Heart right ventricle (tissue), 16 donors: ENCODE measurements at places on chromosomes 11 and 22.

- peaks cover 40% of the 10 kb centered on the region for H3K4me1 ChIP-seq
- H3K27ac ChIP-seq: no peak overlapping the region
- no peaks in the 10 kb centered on the region for H3K27me3 ChIP-seq
- no peak overlapping the region for H3K4me3 ChIP-seq
- no peaks in the 10 kb centered on the region for H3K36me3 ChIP-seq
These were observed 65.3 kb downstream of the AMBRA1 start for GRCh38 chr11:46528445-46529094.

DNA sequence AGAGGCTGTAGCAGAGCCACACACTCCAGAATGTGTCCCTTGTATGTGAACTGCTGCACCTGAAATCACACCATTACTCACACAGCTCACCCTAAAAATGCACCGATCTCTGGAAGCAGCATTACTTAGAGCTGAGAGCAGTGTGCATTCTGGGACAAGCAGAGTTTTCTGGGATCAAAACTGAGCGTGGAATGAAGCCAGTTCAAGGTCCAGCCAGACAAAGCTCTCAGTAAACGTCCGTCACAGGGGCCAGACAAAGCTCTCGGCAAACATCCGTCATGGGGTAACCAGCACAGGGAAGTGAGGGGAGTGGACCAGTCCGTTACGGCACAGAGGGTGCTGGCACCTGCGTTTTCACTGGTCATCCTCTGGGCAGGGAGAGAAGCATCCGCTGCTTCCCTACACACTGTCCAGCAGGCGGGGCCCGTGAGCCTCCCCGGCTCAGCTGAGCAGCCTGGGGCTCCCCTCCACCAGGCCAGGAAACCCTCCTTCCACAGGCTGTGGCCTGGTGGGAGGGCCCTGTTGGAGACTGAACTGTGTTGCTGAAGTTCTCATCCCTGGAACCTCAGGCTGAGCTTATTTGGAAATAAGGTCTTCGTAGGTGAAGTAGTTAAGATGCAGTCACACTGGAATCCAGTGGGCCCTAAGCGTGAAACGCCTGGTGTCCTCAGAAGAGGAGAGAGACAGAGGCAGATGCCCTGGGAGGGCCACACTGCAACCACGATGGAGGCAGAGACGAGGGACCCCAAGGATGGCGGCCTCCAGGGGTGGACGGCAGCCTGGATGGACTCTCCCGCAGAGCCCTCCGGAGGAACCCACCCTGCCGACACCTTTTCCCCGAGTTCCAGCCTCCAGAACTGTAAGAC lies 883.9 kb downstream of the BRD1 start:
- H3K4me1 ChIP-seq: no peaks in the 10 kb centered on the region
- H3K27ac ChIP-seq: no peak overlapping the region
- no peak for DNase-seq
- H3K4me3 ChIP-seq: no peak overlapping the region
- H3K36me3 ChIP-seq: no peaks in the 10 kb centered on the region

DNA sequence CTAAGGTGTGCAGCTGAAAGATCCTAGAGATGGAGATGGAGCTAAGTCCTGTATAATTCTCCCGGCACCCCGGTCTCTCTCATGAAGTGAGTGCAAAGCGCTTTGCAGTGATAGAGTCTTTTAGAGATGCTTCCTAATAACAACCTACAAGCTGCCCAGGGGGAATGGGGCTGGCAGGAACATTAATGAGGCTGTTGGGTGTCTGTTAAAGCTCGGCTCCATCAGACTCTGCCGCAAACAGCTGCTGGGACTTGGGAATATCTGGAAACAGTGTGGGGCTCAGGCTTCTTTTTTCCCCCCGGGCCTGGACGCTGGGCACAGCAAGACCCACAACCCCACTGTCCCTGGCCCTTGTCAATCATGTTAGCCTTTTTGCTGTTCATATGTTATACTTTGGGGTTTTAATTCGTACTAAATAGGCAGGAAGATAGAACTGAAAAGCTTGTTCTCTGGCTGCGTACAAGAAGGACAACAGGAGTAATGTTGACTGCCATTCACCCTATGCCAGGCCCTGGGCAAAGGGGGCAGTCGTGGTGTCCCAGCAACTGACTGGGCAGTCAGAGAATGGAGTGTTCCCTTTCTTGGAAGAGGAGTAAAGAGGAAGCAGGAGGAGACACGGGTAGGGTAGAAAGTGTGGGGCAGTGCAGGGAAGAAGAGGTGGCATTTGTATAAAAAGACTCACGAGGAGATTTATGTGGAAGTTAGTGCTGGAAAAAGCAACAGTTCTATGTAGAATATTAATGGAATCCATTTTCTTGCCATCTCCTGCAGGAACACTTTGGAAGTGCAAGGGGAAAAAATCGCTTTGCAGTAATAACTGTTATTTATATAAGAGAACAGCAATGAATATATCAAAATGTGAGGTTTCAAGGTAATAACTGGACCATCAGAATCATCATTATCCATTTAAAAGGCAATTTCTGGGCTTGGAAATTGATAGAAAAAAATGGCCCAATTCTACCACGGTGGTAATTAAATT lies 232.8 kb downstream of the GRIK4 start:
- DNase-seq: no peak
- no peak overlapping the region for H3K27ac ChIP-seq
- H3K4me3 ChIP-seq: no peak overlapping the region
- H3K4me1 ChIP-seq: no peaks in the 10 kb centered on the region

DNA sequence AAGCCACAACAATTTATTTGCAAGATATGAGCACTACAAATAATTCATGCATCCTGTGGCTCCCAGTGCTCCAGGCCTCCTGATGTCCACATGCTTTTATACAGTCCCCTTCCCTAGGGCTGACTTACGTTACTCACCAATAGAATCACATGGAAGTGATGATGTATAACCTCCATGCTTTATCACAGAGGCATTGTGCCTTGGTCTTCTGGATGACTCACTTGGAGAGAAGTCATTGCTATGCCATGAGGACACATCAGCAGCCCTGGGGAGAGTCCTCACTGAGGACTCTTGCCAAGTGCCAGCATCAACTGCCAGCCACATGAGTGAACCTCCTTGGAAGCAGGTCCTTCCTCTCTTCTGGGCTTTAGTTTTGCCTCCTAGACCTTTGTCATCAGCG lies 22.0 kb upstream of the IGSF9B start:
- H3K36me3 ChIP-seq: no peaks in the 10 kb centered on the region
- peaks cover 3% of the 10 kb centered on the region for H3K4me1 ChIP-seq
- H3K27ac ChIP-seq: no peak overlapping the region

- H3K27me3 ChIP-seq: no peaks in the 10 kb centered on the region
- H3K4me3 ChIP-seq: no peak overlapping the region
- H3K27ac ChIP-seq: no peak overlapping the region
- no peaks in the 10 kb centered on the region for H3K36me3 ChIP-seq
- H3K4me1 ChIP-seq: peaks cover 11% of the 10 kb centered on the region
These were observed 44.5 kb downstream of the RTL6 start for GRCh38 chr22:44453441-44454112.
